ENCODE measurements at places on chromosomes 2 and 18.
A peak's percentile ranks its signal among the peaks of the same experiment; 100 is the strongest.

DNA sequence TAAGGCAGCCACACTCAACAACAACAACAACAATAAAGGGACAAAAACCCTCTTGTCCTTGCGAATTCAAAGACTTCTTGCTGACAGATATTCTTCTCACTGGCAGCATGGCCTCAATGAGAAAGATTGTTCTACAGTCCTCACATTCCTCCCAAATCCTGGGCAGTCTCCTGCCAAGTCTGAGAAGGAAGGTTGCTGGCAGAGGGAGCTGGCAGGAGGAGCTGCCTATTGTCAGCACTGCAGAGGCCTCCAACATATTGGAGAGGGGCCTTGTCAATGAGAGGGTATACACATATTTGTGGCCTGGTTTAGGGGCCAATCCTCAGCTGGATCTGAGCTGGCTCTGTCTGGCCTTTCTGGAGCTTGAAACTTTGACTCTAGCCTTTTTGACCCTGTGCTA lies 63.5 kb downstream of the LAMA3 start:
- no peak for DNase-seq

DNA sequence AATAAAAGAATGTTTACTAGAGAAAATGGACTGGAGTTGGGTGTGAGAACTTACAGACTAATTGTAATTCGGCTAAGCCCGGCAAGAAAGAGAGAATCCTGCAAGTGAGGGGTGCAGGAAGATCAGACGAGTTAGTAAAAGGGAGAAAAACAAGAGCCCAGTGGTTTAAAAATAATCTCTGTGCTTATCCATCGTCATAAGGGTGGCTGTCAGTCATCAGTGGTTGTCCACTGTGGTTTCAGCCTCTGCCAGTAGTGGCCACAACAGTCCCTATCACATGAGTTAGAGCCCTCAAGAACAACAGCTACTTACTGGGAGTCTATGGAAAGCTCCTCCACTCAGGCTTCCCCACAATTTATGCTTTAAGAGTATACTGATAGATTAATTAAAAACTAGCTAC lies 239.8 kb downstream of the SETBP1 start:
- no peak for DNase-seq

DNA sequence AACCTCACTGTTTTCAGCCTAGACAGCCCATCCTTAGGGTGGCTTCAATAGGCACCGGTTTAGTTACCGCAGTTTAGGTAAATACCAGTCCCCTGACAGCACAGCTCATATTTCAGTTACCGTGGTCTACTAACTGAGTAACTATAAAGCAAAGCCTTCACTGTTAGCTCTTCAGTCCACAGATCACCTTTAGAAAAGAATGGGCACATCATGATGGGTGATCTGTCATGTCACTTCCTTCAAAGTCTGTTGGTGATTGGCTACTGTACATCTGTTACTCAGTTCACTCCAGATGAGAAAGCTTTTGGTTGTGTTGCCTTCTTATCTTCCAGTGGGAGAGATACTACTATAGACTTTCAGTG lies 21.0 kb downstream of the SLC20A1 start:
- DNase-seq = no peak

- no peak for DNase-seq
Measured at GRCh38 chr18:78999939-79000338, 20.3 kb downstream of the SALL3 start.

GRCh38 chr2:126527836-126528490 lies 128.0 kb upstream of the GYPC start:
- DNase-seq = no peak

GRCh38 chr2:237254369-237254861 lies 159.5 kb downstream of the COL6A3 start:
- DNase-seq = no peak

DNA sequence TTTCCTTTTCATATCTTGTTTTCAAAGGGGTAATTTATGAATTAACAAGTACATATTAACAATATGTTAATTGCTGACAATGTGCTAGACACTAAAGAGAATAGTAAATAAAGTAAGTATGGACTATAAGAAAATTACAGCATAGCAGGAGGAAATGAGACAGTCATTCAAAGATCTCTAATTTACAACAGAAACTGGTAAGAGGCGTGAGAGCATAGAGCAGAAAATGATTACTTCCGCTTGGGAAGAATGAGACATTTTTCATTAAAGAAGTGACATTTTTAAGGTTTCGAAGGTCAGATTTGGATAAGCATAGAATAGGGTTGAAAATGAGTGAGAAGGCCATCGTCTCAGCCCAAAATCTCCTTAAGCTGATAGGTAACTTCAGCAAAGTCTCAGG lies 184.4 kb upstream of the SESTD1 start:
- DNase-seq = no peak

DNA sequence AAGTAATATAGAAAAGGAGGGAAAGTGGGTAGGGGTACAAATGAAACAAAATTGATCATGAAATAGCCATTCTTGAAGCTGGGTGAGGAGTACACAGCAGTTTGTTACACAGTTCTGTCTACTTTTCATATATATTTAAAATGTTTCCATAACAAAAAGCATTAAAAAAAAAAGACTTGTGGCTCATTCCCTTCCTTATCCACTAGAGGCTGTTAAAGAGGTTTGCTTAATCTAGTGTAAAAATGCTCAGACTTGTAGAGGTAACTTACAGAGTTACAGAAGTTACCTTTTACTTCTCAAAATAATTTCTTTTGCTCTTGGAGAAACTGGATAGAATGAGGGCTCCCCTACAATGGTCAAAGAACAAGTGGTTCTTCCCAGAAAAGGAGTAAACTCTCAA lies 8.1 kb upstream of the WIPF1 start:
- DNase-seq = no peak

DNA sequence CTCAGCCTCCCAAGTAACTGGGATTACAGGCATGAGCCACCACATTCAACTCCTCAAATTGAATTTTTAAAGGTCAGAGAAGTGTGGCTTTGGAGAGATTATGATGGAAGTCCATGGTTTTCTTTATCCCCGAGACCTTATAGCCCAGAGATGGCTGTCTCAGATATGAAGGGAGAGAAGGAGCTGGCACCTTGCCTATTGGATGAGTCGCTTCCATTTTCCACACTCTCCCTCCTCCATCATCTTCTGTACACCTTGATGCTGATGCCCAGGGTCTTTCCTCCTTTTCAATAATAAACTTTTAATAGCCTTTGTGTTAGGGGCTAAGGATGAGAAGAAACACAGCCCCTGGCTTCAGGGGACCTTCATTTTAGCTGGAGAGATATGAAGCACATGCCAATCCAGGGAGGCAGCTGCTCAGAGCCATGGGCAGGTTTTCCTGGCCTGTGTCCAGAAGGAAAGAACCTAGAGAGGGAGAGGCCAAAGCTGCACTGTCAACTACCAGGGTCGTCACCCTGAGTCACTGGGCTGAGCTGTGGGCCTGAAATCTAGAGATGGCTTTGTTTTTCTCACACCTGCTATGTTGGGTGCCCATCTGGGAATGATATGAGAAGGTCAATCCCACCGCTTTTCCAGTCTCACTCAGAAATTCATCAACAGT lies 146.0 kb upstream of the SERTAD2 start:
- DNase-seq = no peak

DNA sequence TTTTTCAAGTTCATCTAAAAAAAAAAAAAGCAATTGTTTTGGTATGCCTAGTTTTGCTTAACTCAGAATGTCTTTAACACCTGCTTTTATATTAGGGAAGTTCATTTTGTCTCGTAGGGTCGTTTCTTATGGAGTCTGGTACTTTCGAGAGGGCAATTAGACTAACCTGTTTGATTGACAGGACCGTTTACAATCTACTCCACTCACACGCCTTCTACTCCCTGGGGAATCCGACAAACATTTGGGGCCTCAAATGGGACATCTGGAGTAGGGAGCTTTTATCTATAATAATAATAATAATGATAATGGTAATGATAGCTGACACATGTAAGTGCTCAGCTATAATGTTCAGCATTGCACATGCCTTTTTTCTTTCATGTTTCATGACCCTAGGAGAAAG lies 261.6 kb upstream of the RASGRP3 start:
- DNase-seq = no peak

DNA sequence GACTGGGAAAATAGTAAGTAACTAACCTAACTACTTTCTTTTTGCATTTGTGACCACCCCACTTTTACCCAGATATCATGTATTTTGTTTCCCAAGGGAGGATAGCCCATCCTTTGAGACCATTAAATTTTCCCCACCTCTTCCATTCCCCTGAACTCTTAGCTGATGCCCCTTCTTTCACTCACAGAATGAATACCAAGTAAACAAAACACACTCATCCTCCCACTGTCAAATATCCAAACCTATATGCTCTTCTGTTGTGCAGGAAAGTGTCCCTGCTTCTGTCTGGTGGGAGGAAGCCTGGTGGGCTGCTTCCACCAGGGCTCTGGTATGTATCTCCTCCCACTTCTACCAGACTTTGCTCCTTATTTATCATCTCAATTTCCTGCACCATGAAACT lies 64.6 kb upstream of the PARD3B start:
- no peak for DNase-seq

DNA sequence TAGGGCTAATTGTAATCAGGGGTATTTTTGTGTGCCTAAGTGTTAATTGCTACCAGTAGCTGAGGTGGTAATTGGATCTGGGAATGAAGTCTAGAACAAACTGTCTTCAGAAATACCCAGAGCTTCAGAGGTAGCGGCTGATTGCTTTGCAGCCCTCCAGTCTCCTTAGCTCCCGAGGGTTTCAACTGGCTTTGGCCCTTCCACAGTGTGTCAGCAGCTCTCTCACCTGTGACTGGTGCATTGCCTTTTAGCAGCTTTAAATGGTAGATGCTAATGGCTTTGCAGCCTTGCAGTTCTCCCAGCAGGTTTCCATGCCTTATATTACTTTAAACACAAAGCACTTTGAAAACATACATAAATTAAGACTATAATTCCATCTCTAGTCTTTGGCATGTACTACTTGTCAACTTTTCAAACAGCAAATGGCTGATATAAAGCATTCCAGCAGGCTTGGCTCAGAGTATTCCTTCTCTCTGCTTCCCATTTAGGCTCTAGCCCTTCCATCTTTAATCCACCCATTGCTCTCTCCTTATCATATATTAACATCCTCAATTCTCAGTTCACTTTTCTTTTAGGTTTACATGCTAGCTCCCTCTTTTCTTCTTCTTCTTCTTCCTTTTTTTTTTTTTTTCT lies 156.4 kb upstream of the GALNT13 start:
- no peak for DNase-seq

DNA sequence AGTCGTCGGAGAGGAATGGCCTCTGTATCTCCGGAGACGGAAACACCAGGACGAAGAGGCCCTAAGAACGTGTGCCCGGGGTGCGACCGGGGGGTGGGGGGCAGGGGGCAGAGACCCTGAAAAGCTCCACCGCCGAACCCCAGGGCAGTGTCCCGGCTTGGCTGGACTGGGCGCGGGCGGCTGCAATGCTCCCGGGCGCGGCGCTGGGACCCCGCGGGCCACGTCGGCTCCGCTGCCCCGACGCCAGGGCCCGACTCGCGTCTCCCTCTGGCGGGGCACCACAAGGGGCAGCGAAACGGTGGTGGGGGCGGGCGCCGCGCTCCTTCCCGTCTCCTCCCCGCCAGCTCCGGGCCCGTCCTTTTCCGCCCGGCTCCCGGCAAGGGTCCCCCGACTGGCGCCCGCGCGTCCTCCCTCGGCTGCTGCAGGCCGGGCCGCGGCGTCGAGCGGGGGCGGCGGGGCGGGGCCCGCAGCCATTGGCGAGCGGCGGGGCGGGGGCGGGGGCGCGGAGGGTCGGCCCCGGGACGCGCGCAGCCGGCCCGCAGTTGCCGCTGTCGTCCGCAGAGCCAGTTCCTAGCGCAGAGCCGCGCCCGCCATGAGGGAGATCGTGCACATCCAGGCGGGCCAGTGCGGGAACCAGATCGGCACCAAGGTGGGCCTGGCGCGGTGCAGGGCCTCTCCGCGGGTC lies at the start of gene TUBB6:
Gene TUBB6, plus strand, starts transcription at position 541 of the 685 bp plus-strand sequence. Its CDS starts 52 bp downstream, at position 593.
- DNase-seq = peak; percentile 13

DNA sequence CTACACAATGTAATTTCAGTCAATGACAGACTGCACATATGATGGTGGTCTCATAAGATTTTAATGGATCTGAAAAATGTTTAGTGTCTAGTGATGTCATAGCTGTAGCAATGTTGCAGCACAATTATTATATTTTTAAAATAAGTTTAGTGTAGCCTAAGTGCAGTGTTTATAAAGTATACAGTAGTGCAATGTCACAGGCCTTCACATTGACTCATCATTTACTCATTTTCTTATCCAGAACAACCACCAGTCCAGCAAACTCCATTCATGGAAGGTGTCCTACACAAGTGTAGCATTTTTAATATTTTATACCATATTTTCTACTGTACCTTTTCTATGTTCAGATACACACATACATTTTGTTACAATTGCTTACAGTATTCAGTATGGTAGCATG lies 663.1 kb downstream of the ERBB4 start:
- no peak for DNase-seq

- DNase-seq = no peak
Measured at GRCh38 chr2:218329826-218330593, 26.6 kb upstream of the CATIP start.

DNA sequence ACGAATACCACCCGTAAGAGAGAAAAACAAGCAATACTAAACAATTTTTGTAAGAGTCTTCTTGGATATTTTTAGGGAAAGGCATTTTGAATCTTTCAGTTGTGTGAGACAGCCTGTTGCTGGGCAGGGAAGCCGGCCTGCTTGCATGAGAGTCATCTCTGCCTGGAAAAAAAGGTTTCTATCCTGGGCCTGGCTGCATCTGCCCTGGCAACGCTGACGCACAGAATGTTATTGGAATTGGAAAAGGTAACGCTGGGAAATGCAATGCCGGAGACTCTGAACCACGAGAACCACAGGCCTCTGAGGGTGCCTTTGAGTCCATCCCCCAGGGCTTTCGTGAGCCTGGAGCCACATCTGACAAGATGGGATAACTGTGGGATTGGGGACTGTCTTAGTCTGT lies 17.9 kb upstream of the NPAS2 start:
- DNase-seq = no peak

- DNase-seq = no peak
Measured at GRCh38 chr18:54607213-54608027, 16.4 kb downstream of the DYNAP start.

DNA sequence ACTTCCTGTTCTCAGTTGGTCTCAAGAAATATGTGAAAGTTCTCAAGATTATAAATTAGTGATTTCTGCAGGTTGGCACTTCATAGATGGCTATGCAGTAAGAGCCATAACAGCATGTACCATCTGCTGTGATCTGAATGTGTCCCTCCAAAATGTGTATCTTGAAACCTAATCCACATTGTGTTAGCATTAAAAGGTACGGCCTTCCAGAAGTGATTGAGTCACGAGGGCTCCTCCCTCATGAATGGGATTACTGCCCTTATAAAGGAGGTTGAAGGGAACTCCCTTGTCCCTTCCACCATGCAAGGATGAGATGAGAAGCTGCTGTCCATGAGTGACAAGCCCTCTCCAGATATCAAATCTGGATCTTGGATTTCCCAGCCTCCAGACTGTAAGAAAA lies 45.0 kb downstream of the METTL4 start:
- DNase-seq = no peak

Data from NCI-H1436 (cell line).